Myocyte (in vitro differentiated cells): ENCODE measurements at places on chromosomes 3 and 15. TPM values are rescaled to one million over a fixed set of nuclear protein-coding genes. Genes with fewer than 3 reads are reported as not detected.

The IL12A gene
- 0.96 and 1.9 TPM in 2 replicates for total RNA-seq

The SOX2 gene
- not detected in 2 replicates for total RNA-seq

The PHLDB2 gene
- 53.8 and 55.5 TPM in 2 replicates for total RNA-seq

The OCA2 gene
- total RNA-seq: not detected in 2 replicates

The TPRG1 gene
- 1.4 and 3.1 TPM in 2 replicates for total RNA-seq

The ST3GAL6 gene
- 0.31 and 6.3 TPM in 2 replicates for total RNA-seq

The ZMAT3 gene
- 57.7 and 86.1 TPM in 2 replicates for total RNA-seq

The DNAH1 gene
- total RNA-seq: 1.9 and 3.8 TPM in 2 replicates

The CRTC3 gene
- 17.6 and 19.1 TPM in 2 replicates for total RNA-seq

The CYP8B1 gene
- total RNA-seq: not detected in 2 replicates

The IGF2BP2 gene
- total RNA-seq: 48.5 and 56.2 TPM in 2 replicates

The WDR49 gene
- total RNA-seq: 0.62 TPM in 1 of 2 replicates, not detected in the other

The C3orf49 gene
- not detected in 2 replicates for total RNA-seq

The CYP1A2 gene
- not detected in 2 replicates for total RNA-seq

The PP2D1 gene
- total RNA-seq: not detected in 2 replicates

The NR1I2 gene
- 0.83 TPM in 1 of 2 replicates, not detected in the other for total RNA-seq

The FRMD5 gene
- 2.2 TPM in 2 replicates for total RNA-seq

The SLC22A13 gene
- 0.16 and 0.40 TPM in 2 replicates for total RNA-seq

The MBNL1 gene
- 83.7 and 115 TPM in 2 replicates for total RNA-seq
